ENCODE measurements at places on chromosomes 5 and 9. TPM values are rescaled to one million over a fixed set of nuclear protein-coding genes. Genes with fewer than 3 reads are reported as not detected.

GARIN3 gene
- not detected for total RNA-seq

OBP2B gene
- total RNA-seq = not detected

TXNDC8 gene
- not detected for total RNA-seq

PRLR gene
- total RNA-seq = 47.1 TPM

RNF224 gene
- not detected for total RNA-seq
